ENCODE measurements at places on chromosomes 5 and 9. TPM values are rescaled to one million over a fixed set of nuclear protein-coding genes. Genes with fewer than 3 reads are reported as not detected.

AIF1L gene
- total RNA-seq = 1.9 TPM

RBM27 gene
- total RNA-seq = 13.4 TPM

TMEM171 gene
- total RNA-seq = 1.6 TPM

ENTREP1 gene
- 0.19 TPM for total RNA-seq

AQP3 gene
- total RNA-seq = 30.4 TPM

PCDHGA9 gene
- 0.70 TPM for total RNA-seq

ALG2 gene
- 37.9 TPM for total RNA-seq

TTC23L gene
- not detected for total RNA-seq

SYK gene
- 3.4 TPM for total RNA-seq

ACTBL2 gene
- 0.04 TPM for total RNA-seq

DMRTA1 gene
- 0.84 TPM for total RNA-seq

GPR150 gene
- 0.47 TPM for total RNA-seq

PCDHA6 gene
- total RNA-seq = 0.16 TPM

MPDZ gene
- total RNA-seq = 16.8 TPM

PCDHB16 gene
- total RNA-seq = not detected

TMEM252 gene
- total RNA-seq = not detected

KLHL9 gene
- total RNA-seq = 13.8 TPM

SCGB3A2 gene
- not detected for total RNA-seq

MIGA2 gene
- 18.7 TPM for total RNA-seq

ENC1 gene
- total RNA-seq = 31.8 TPM

PHF24 gene
- total RNA-seq = 0.27 TPM

CRB2 gene
- not detected for total RNA-seq

FLT4 gene
- 0.08 TPM for total RNA-seq

CDC25C gene
- 11.9 TPM for total RNA-seq

PLPP7 gene
- total RNA-seq = 0.08 TPM

LEAP2 gene
- 0.16 TPM for total RNA-seq

NRG2 gene
- 0.08 TPM for total RNA-seq

DAB2 gene
- 11.9 TPM for total RNA-seq

Measured in hair follicular keratinocyte (primary cell).